ENCODE measurements at places on chromosomes 3 and 15.

GRCh38 chr3:59502806-59503205 is 453.0 kb upstream of the CFAP20DC start:
- no peak for DNase-seq

GRCh38 chr15:85479071-85479647 is 98.8 kb downstream of the AKAP13 start:
- no peak for DNase-seq

- DNase-seq: no peak
These were observed 170.6 kb downstream of the MINAR1 start for GRCh38 chr15:79602731-79603130.

- DNase-seq: no peak
These were observed 119.9 kb upstream of the TJP1 start for GRCh38 chr15:29942143-29942542.

GRCh38 chr3:175737646-175738572 is 878.8 kb downstream of the NAALADL2 start:
- DNase-seq: no peak

Measured in stimulated activated CD8-positive, alpha-beta memory T cell treated with anti-CD3 and anti-CD28 coated beads, Interleukin-2, amount 100 ng/mL, for 1 hour (primary cell).